ENCODE measurements at places on chromosomes 16 and 17. TPM values are rescaled to one million over a fixed set of nuclear protein-coding genes. Genes with fewer than 3 reads are reported as not detected.

The C16orf96 gene
- total RNA-seq, result 0.10 TPM

The COG7 gene
- total RNA-seq, result 22.1 TPM

The CDRT15 gene
- not detected for total RNA-seq

The USH1G gene
- total RNA-seq, result 3.1 TPM

The LRRC36 gene
- total RNA-seq, result not detected

The PRSS22 gene
- 20.2 TPM for total RNA-seq

The SKAP1 gene
- total RNA-seq, result 12.4 TPM

The BRIP1 gene
- 22.2 TPM for total RNA-seq

The CLDN6 gene
- total RNA-seq, result 0.49 TPM

All from HCT116 (cell line).